Esophagus squamous epithelium (tissue), 5 donors: ENCODE measurements at places on chromosomes 5 and 9.

GRCh38 chr9:89284076-89284475 is 26.9 kb upstream of the CKS2 start:
- no peak for DNase-seq

DNA sequence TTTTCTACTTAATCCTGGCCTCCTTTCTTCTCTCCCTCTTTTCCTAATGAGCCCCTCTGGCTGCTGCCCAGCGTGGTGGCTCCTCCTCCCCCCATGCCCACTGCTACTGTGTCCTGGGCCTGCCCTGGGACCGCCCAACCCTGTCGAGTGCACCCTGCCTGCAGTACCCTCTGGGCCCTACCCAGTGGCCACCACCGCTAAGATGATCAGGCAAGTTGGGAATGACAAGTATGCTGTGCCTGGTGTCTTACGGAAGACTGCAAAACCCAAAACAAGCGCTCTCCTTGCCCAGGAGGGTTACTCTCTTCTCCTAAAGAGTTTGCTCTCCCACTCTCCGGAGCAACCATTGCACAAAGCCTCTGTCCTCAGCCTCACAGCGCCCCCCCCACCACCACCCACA is 273.7 kb downstream of the SYK start:
- no peak for DNase-seq

GRCh38 chr5:179912951-179913350 is 5.3 kb upstream of the TBC1D9B start:
- no peak for DNase-seq

GRCh38 chr9:15942831-15943424 is 390.1 kb downstream of the CCDC171 start:
- no peak for DNase-seq

- DNase-seq = no peak
Measured at GRCh38 chr9:89562186-89562814, 42.5 kb upstream of the GADD45G start.

- no peak for DNase-seq
Measured at GRCh38 chr9:122158202-122158601, 1.4 kb downstream of the NDUFA8 start.

- no peak for DNase-seq
Measured at GRCh38 chr5:128613766-128614165, 75.7 kb upstream of the FBN2 start.

DNA sequence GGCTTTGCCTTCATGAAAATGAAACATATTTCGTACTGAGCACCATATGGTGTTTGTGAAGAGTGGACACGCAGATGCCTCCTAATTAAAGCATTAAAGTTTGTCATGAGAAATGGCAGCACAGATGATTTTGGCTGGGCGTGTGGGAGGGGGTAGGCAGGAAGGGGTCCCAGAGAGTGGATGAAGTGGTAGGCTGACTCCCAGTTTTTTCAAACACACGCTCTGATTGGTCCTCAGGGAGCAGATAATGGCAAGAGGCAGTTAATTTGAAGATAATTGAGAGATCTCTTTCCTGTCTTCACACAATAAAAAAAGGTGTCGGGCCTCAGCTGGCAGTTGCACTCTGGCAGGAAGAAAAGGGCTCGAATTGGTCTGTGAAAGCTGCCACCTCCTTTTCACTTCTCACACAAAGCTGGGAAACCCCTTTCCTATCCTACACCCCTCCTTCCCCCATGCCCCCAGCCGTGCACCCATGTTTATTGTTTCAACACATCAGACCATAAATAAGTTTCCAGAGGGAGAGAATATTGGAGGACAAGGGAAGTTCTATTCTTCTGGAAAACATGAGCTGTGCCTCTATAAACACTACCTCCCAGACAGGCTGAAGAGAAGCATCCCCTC is 429.6 kb downstream of the ARHGEF28 start:
- DNase-seq = no peak

DNA sequence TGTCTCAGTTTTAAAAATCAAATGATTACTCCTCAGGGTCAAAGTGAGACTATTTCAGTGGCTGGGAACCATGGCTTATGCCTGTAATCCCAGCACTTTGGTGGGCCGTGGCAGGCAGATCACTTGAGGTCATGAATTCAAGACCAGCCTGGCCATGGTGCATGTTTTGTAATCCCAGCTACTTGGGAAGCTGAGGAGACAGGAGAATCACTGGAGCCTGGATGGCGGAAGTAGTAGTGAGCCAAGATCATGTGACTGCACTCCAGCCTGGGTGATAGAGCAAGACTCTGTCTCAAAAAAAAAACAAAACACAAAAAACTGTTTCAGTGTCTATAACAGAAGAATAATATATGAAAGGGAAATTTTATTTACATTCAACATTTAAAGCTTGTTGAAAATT is 182.9 kb downstream of the ARHGEF28 start:
- no peak for DNase-seq

DNA sequence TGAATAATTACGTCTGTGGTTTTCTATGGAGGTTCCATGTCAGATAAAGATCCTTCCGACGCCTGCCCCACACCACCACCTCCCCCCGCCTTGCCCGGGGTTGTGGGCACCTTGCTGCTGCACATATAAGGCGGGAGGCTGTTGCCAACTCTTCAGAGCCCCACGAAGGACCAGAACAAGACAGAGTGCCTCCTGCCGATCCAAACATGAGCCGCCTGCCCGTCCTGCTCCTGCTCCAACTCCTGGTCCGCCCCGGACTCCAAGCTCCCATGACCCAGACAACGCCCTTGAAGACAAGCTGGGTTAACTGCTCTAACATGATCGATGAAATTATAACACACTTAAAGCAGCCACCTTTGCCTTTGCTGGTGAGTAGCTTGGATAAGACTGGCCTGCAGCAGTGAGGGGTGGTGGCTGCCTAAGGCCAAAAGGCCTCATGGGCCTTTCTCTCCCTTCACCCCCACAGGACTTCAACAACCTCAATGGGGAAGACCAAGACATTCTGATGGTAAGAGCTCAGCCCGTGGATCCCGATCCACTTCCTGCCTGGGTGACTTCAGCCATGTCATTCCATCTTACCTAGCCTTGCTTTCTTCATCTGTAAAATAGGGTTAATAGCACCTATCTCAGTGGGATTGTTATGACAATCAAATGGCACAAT is at the start of gene IL3:
Gene IL3 (plus strand): TSS at position 155 of the 661 bp plus-strand sequence. CDS start 52 bp downstream, at position 207.
- no peak for DNase-seq

DNA sequence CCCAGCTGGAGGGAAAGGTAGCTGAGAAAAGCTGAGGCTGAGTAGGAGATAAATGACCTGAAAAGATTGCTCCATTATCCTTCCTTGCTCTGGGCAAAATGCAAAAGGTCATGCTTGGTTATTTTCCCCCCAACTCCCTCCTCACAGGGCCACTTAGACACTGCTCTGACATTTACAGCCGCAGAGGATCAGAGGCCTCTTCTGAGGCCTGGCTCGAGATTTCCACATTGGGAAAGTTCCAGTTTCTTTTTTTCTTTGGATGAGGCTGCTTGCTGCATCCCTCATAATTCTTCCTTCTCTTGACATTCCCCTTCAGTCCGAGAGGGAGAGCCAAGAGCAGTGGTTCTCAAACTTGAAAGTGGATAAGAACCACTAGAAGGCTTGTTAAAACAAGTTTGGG is 60.1 kb upstream of the HSPA9 start:
- no peak for DNase-seq

DNA sequence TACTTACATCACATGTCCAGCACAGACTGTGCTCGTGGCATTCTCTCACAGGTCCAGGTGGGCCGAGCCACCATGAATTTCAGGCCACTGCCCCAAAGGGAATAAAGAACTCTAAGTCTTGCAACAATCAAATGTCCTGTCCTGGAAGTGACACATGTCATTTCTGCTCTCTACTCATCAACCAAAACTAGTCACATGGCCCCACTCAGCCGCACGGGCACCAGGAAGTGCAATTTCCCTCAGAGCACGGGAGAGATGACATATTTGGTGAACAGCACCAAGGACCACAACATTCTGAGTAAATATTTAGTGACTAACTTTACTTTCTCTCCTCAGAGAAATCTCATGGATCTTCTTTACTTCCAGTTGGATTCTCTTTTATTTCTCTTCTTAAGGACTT is 131.1 kb upstream of the TUT7 start:
- no peak for DNase-seq

- DNase-seq = no peak
Measured at GRCh38 chr5:6660688-6661087, 27.4 kb downstream of the SRD5A1 start.

DNA sequence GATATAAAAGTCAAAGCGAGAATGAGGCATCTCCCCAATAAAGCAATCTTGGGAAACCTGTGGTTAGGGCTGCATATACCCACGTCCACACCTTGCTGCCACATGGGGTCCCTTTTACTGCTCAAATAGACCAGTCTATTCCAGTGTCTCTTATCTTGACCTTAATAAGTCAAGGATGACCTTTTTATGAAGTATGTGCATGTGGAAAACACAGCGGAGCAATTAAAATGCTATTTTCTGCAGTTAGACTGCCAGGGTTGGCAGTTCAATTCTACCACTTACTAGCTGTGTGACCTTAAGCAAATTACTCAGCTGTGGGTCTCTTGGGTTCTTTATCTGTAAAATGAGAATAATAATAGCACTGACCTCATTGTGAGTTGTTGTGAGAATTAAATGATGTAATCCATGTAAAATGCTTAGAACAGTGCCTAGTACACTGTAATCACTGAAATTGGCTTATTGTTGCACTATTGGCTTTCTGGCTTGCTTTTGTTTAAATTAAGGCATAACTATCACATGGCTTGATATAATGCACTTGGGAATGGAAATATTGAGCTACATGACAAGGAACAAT is 67.8 kb upstream of the HSPB3 start:
- no peak for DNase-seq

DNA sequence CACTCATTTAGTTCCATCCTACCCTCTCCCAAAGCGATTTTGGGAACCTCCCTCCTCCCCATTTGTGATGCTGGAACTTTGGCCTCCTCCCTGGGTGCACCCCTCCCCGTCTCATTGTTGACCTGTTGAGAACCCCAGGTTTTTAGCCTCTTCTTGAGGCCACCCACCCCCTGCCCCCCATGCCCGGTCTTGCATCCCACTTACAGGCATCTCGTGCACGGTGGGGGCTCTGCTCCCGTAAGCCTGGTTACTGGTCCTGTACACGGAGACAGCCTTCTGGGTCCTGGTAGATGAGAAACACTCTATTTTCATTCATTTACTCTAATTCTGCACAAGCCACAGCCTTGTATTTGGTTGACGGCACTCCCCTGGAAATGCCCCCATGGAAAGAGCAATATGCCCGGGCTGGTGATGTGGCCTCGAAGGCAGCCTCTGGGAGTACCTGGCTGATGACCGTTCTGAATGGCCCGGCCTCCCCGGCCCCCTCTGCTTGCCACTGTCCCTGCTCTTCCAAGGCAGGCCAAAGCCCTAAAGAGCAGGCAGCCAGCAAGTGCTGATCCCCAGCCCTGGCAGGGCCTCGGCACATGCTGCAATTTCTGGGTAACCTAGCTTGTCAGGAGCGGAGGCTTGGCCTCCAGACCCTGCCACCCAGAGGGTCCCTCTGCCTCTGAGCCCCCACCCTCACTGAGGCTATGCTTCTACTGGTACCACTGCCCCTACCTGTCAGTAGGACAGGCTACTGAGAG is 1.9 kb upstream of the MRPS2 start:
- DNase-seq = no peak
